ENCODE measurements at places on chromosomes 3 and 15. TPM values are rescaled to one million over a fixed set of nuclear protein-coding genes. Genes with fewer than 3 reads are reported as not detected.

DNA sequence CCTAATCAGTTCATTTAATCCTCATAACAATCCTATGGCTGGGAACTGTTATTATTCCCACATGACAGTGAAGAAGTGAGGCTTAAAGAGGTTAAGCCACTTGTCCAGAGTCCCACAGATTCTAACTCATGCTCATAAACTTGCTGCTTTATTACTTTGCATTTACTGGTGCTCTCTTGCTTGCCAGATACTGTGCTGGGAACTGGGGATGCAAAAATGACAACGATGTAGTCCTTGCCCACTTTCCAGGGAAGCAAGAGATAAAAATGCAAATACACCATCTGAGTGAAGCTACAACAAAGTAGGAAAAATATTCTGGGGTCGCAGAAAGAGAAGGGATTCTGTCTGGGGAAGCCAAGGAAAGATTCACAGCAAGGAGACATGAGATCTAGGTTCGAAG is 335.0 kb downstream of the VPS13C start:
- no peak for DNase-seq

DNA sequence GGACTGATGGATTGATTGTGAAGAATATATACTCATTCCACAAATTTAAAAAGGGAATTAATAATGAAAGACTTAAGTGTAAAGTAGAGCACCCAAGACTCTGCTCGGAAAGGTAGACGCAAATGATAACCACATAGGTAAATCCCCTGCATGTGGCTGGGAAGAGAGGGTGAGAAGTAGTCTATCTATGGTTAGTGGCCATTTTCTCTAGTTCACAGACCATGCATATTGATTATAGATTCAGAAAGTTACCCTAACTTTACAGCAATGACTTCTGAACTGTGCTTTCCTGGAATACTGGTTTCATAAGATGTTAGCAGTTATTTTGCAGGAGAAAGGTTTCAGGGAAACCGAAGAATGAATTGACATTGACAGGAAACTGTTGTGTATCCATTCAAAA is 51.7 kb downstream of the CASR start:
- DNase-seq: no peak

DNA sequence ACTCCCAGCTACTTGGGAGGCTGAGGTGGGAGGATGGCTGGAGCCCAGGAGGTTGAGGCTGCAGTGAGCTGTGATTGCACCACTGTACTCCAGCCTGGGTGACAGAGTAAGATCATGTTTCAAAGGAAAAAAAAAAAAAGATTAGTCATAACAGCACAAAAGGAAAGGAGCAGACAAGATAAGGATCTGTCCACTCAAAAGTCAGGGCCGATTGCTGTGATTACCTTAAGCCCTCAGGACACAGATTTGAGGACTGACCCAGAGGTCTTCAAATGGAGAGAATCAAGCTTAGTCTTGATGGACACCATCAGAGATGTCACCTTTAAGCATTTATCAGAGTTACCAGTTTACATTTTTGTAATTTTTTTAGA is 23.9 kb upstream of the HEG1 start:
- DNase-seq: no peak

- DNase-seq: no peak
Observed at GRCh38 chr3:54056521-54056920, 65.8 kb upstream of the CACNA2D3 start.

DNA sequence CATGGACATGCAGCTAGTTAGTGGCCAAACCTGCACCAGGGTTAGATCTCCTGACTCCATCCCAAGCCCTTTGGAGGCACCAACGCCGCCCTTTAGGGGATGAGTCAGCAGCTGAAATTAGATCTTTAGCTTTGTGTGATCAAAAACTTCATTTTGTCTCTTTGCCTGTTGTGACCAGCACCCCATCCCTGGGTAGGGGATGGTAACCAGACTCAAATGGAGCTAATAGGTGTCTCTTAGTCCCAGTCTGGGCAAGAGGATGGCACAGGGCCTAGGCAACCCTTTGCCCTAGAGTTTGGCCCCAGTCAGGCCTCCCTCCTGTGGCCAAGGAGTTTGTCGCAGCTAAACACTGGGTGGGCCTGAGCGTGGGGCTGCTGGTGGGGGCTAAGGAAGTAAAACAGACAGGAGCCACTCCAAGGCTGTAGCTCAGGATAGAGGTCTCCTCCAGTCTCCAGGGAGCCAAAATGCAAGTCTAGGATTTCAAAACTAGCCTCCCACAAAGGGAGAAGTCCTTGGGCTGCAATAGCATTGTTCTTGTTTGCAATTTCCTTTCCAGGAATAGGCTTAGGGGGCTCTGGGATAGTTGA is 105.1 kb downstream of the CPN2 start:
- no peak for DNase-seq

DNA sequence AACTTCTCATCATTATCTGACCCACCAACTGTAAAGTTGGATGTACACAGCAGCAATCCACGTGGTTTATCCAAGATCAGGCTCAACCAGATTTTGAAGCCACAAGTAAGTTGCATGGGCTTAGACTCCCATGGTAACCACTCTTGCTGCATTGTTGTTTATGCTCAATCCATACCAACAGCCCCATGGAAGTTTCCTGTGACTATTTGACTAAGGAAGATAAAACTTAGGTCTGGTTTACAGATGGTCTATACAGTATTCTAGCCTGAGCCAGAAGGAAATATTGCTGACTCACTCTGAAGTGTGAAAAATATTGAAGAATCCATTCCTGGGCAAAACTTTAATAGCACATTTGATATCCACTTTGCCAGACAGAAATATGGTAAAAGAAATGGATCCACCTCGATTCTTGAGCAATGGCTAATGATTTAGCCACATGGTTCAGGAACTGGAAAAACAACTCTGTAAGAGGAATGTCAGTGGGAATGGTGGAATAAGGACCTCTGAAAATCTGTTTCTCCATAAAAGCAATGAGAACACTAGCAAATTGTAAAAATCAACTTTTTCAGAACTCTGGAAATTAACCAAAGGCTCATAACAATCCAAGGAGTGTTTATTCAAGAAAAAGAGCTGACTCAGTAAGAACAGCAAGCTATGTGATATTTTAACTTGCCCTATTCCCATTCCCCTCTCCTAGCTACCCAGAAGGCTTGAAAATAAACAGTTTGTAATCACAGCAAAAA is 162.9 kb upstream of the STT3B start:
- no peak for DNase-seq

The CPN2 gene
- not detected for total RNA-seq

DNA sequence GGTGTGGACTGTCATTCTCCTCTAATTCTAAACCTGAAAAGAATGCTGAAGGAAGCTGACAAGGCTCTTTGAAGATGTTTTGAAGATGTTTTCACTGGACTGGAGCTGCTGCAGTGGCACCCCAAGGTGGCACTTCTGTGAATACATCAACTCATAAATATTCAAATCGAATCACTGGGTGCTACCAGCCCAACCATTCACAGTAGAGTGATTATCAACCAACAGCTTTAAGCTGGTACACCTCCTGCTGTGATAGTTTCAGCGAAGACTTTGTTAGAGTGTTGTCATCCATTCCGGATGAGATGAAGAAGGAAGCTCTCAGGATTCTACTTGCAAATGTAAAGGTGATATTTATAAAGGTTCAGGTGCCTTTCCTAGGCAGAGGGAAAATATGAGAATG is 106.6 kb downstream of the LSAMP start:
- DNase-seq: no peak
